IMR-90 (cell line): ENCODE measurements at places on chromosomes 5 and 9. TPM values are rescaled to one million over a fixed set of nuclear protein-coding genes. Genes with fewer than 3 reads are reported as not detected.

LCN15 gene
- not detected in 2 replicates for total RNA-seq

PCDHGA6 gene
- 4.1 and 4.2 TPM in 2 replicates for total RNA-seq

- no peaks in the 10 kb centered on the region for H3K4me1 ChIP-seq
- H3K36me3 ChIP-seq: no peaks in the 10 kb centered on the region
- H3K27me3 ChIP-seq: peaks cover 41% of the 10 kb centered on the region
Measured at GRCh38 chr5:51377151-51378060, 5.8 kb upstream of the ISL1 start.

- H3K27ac ChIP-seq: no peak overlapping the region
- DNase-seq: no peak
- H3K4me3 ChIP-seq: no peak overlapping the region
Measured at GRCh38 chr5:14534773-14535172, 46.8 kb upstream of the OTULINL start.

DNA sequence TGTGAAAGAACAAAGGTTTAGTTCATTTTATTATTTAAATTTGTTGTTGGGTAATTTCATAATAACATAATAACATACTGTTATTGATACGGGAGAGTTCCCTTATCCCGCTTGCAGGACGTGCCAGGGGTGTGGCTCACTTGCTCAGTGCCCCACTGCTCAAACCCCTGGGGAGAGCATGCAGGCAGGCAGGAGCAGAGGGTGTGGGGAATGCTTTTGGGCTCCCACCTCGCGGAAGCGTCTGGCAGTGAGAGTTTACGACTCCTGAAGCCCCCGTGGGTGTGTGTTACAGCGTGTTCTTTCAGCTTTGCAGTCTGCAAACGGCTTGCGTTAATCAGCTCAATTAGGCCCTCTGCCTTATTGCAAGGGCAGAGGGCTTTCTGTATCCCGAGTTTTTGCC lies 675.9 kb downstream of the SEMA5A start:
- H3K27me3 ChIP-seq: no peaks in the 10 kb centered on the region
- no peaks in the 10 kb centered on the region for H3K4me1 ChIP-seq
- H3K27ac ChIP-seq: no peak overlapping the region

GRCh38 chr9:115551396-115551795 lies 433.4 kb upstream of the TNC start:
- no peak overlapping the region for H3K4me3 ChIP-seq
- H3K27me3 ChIP-seq: peaks cover 6% of the 10 kb centered on the region; the same call in 1 of the 2 replicates
- H3K36me3 ChIP-seq: no peaks in the 10 kb centered on the region
- peak; percentile 17 for DNase-seq
- peaks cover 4% of the 10 kb centered on the region; the same call in 1 of the 2 replicates for H3K4me1 ChIP-seq

DNA sequence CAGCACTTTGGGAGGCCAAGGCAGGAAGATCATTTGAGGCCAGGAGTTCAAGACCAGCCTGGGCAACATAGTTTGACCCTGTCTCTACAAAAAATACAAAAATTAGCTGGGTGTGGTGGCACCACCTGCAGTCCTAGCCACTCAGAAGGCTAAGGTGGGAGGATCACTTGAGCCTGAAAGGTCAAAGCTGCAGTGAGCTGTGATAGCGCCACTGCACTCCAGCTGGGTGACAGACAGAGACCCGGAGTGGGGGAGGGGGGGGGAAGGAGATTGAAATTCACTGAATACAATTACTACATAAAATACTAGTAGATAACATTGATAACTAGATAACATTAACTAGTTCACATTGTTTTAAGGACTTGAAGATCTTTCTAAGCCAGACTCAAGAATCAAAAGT lies 345.6 kb downstream of the BNC2 start:
- no peaks in the 10 kb centered on the region; the same call in 1 of the 2 replicates for H3K36me3 ChIP-seq
- H3K4me1 ChIP-seq: peaks cover 10% of the 10 kb centered on the region
- DNase-seq: no peak
- no peaks in the 10 kb centered on the region for H3K27me3 ChIP-seq

DNA sequence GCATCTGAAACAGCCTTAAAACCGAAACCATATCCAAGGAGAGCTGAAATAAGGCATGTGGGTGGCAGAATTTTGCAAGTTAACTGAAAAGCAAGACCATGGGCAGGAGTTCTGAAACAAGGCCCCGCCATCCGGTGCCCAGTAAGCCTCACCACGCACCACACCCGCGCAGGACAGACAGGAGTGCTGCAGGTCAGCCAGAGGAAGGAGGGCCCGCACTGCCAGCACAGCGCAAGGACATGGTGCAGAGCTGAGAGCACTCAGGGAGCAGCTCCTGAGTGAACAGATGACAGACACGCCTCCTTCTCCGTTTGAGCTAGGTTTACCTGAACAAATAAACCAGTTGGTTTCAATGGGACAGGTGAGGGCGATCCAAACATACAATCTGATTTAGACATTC lies 16.5 kb upstream of the ISCA1 start:
- H3K36me3 ChIP-seq: peaks cover 43% of the 10 kb centered on the region
- H3K27me3 ChIP-seq: no peaks in the 10 kb centered on the region
- H3K27ac ChIP-seq: no peak overlapping the region; the same call in 1 of the 2 replicates
- H3K4me1 ChIP-seq: peaks cover 2% of the 10 kb centered on the region; the same call in 1 of the 2 replicates
- no peak for DNase-seq
- H3K4me3 ChIP-seq: no peak overlapping the region

DNA sequence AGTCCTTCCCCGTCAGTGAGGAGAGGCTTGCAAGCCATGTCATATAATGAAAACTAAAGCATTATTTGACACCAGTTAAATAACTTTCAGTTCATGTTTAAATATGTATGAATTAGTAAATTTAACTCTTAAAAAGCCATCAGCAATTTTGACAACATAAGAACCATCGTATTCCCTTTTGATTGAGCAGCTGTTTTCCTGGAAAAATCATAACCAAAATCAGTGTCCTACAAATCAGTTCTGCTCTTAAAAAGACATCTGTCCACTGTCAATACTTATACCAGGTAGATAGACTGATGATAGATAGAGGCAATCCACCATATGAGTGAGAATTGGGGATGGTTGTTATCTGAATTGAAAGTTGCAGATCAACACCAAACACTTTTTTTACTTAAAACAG lies 2.3 kb downstream of the DIRAS2 start:
- no peaks in the 10 kb centered on the region for H3K4me1 ChIP-seq
- no peak overlapping the region for H3K27ac ChIP-seq
- H3K27me3 ChIP-seq: peaks cover 15% of the 10 kb centered on the region

DNA sequence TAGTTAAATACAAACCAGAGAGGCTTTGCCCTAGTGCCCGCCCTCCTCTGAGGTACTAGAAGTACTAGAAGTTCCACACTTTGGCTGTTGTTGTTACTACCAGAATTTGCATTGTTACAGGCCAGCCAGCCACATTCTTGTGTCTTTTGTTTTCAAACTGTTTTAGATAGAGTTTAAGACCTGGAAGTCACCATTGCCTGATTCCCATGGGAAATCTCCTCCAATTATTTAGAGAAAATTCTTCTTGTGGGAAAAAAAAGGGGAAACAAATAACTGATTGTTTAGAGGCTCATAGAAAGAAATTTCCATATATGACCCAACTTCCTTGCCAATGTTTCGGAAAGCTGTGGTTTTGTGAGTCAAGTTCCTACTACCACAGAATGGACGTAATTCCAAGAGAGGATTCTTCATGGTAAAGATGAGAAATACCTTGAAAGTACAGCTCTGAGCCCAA lies 252.2 kb downstream of the GOLPH3 start:
- H3K36me3 ChIP-seq: no peaks in the 10 kb centered on the region
- no peak overlapping the region for H3K4me3 ChIP-seq
- no peak overlapping the region for H3K27ac ChIP-seq
- peaks cover 22% of the 10 kb centered on the region for H3K27me3 ChIP-seq
- DNase-seq: peak; percentile 49

GRCh38 chr5:170427672-170428236 lies 38.6 kb upstream of the KCNMB1 start:
- peaks cover 6% of the 10 kb centered on the region for H3K27me3 ChIP-seq
- no peaks in the 10 kb centered on the region for H3K36me3 ChIP-seq
- DNase-seq: no peak
- H3K4me3 ChIP-seq: no peak overlapping the region
- no peaks in the 10 kb centered on the region for H3K4me1 ChIP-seq

DNA sequence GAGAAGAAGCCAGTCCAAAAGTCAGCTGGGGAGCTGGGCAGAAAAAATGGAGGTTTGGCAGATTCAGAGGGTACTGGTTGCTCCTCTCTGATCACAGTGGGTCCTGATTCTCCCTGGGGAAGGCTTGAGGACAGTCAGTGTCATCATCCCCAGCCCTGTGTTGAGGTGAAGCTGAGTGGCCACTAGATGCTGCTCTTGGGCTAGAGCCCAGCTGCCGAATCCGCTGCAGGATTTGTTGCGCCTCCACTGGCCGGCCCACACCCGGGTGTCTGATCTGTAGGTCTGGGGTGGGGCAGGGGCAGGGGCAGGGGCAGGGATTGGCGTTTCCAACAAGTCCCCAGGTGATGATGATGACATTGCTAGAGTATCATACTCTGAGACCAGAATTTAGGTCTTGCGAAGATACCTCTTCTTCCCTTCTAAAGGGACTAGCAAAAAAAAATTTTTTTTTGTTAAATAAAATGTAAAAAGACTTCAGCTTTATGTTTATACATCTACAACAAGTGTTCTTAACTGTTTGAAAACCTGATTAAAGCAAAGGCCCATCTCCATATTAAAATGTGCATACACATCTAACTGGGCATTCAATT lies 106.8 kb downstream of the PDE6A start:
- DNase-seq: peak; percentile 68
- H3K36me3 ChIP-seq: no peaks in the 10 kb centered on the region
- no peak overlapping the region for H3K4me3 ChIP-seq
- peaks cover 3% of the 10 kb centered on the region; the same call in 1 of the 2 replicates for H3K4me1 ChIP-seq
